Globus pallidus (tissue), 1 donor: ENCODE measurements at places on chromosomes 1 and 21.

GRCh38 chr1:43585557-43585956, 54.9 kb downstream of the PTPRF start:
- no peak for DNase-seq

- no peak for DNase-seq
These were observed 763.2 kb upstream of the TPTE start for GRCh38 chr21:9758141-9758540.

GRCh38 chr1:232291261-232291660, 338.7 kb downstream of the SIPA1L2 start:
- DNase-seq, result no peak

DNA sequence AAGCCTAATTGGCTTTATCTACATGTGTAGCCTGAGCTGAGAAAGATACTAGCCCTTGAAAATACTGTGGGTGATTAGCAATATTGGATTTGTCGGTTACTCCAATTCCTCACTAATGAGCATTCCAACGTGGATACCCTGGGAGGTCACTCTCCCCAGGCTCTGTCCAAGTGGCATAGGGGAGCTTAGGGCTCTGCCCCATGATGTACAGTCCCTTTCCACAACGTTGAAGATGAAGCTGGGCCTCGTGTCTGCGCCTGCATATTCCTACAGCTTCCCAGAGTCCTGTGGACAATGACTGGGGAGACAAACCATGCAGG, 2.6 kb downstream of the RCC1 start:
- no peak for DNase-seq

DNA sequence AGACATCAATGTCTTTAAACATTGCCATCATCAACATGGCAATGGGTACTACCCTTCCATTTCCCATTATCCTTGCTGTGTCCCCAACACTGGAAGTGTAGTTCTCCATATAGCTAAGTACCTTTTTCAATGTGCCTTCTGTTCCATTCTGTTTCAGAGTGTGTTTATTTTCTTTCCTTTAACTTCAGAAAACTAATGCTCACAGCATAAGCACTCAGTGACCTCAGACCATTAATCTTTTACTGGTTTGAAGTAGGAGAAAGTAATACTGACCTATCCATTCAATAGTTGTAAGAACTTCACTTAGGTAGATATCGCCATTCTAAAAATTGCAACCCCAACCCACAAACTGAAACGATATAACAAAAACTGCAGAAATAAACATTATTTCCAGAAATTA, 37.8 kb downstream of the KCNJ15 start:
- no peak for DNase-seq
